Keratinocyte (primary cell): ENCODE measurements at places on chromosomes 16 and 17. TPM values are rescaled to one million over a fixed set of nuclear protein-coding genes. Genes with fewer than 3 reads are reported as not detected.
A peak's percentile ranks its signal among the peaks of the same experiment; 100 is the strongest.

Gene CCL23
- not detected in 3 replicates for polyA plus RNA-seq

GRCh38 chr17:6831661-6832263 is at the start of gene TEKT1:
TEKT1 (minus strand) TSS chr17:6831729; CDS start chr17:6830376, 1,353 bp downstream.
- peaks cover 4% of the 10 kb centered on the region for H3K4me1 ChIP-seq
- peaks cover 15% of the 10 kb centered on the region for H3K27me3 ChIP-seq
- H3K4me3 ChIP-seq: peak within 1 kb of the TSS; percentile 71
- DNase-seq: no peak
- no peak within 1 kb of the TSS for H3K27ac ChIP-seq

GRCh38 chr17:7644775-7645174 is 6.0 kb upstream of the ATP1B2 start:
- H3K36me3 ChIP-seq: no peaks in the 10 kb centered on the region
- DNase-seq: no peak
- peaks cover under 1% of the 10 kb centered on the region for H3K27me3 ChIP-seq
- H3K27ac ChIP-seq: no peak overlapping the region

Gene GFAP
- polyA plus RNA-seq: 0.14 to 0.32 TPM in 2 of 3 replicates, not detected in the other

- H3K27ac ChIP-seq: no peak overlapping the region
- DNase-seq: no peak
- no peak overlapping the region for H3K4me3 ChIP-seq
- peaks cover 6% of the 10 kb centered on the region for H3K36me3 ChIP-seq
Observed at GRCh38 chr16:89401641-89402445, 88.5 kb downstream of the ANKRD11 start.

GRCh38 chr16:78932355-78932943 is 668.1 kb downstream of the MAF start:
- no peaks in the 10 kb centered on the region for H3K36me3 ChIP-seq
- H3K4me1 ChIP-seq: no peaks in the 10 kb centered on the region
- no peaks in the 10 kb centered on the region for H3K27me3 ChIP-seq
- no peak overlapping the region for H3K4me3 ChIP-seq
- no peak overlapping the region for H3K27ac ChIP-seq

GRCh38 chr17:63698381-63698885 is 1.5 kb downstream of the LIMD2 start:
- no peak overlapping the region for H3K27ac ChIP-seq
- H3K27me3 ChIP-seq: no peaks in the 10 kb centered on the region
- no peak overlapping the region for H3K4me3 ChIP-seq
- no peak for DNase-seq

Gene CA4
- polyA plus RNA-seq: not detected in 3 replicates

- H3K4me3 ChIP-seq: no peak overlapping the region
- no peak overlapping the region for H3K27ac ChIP-seq
- no peaks in the 10 kb centered on the region for H3K36me3 ChIP-seq
- no peak for DNase-seq
Observed at GRCh38 chr16:89616623-89617022, 3.2 kb downstream of the DPEP1 start.

- DNase-seq: no peak
- no peak overlapping the region for H3K4me3 ChIP-seq
- H3K4me1 ChIP-seq: no peaks in the 10 kb centered on the region
- H3K36me3 ChIP-seq: no peaks in the 10 kb centered on the region
- H3K27me3 ChIP-seq: peaks cover 8% of the 10 kb centered on the region
Observed at GRCh38 chr17:70028978-70029767, 45.9 kb upstream of the KCNJ16 start.

Gene PRR35
- polyA plus RNA-seq: not detected in 3 replicates

Gene EARS2
- 32.7 to 44.6 TPM (median 39.5 TPM) in 3 replicates for polyA plus RNA-seq

- no peak overlapping the region for H3K27ac ChIP-seq
- no peaks in the 10 kb centered on the region for H3K4me1 ChIP-seq
- no peak overlapping the region for H3K4me3 ChIP-seq
- no peaks in the 10 kb centered on the region for H3K36me3 ChIP-seq
- H3K27me3 ChIP-seq: no peaks in the 10 kb centered on the region
Observed at GRCh38 chr16:80309178-80309577, 231.6 kb upstream of the DYNLRB2 start.

GRCh38 chr17:76166906-76167305 is 25.9 kb upstream of the FOXJ1 start:
- no peak overlapping the region for H3K4me3 ChIP-seq
- H3K36me3 ChIP-seq: no peaks in the 10 kb centered on the region
- no peak overlapping the region for H3K27ac ChIP-seq
- H3K4me1 ChIP-seq: no peaks in the 10 kb centered on the region
- H3K27me3 ChIP-seq: no peaks in the 10 kb centered on the region

DNA sequence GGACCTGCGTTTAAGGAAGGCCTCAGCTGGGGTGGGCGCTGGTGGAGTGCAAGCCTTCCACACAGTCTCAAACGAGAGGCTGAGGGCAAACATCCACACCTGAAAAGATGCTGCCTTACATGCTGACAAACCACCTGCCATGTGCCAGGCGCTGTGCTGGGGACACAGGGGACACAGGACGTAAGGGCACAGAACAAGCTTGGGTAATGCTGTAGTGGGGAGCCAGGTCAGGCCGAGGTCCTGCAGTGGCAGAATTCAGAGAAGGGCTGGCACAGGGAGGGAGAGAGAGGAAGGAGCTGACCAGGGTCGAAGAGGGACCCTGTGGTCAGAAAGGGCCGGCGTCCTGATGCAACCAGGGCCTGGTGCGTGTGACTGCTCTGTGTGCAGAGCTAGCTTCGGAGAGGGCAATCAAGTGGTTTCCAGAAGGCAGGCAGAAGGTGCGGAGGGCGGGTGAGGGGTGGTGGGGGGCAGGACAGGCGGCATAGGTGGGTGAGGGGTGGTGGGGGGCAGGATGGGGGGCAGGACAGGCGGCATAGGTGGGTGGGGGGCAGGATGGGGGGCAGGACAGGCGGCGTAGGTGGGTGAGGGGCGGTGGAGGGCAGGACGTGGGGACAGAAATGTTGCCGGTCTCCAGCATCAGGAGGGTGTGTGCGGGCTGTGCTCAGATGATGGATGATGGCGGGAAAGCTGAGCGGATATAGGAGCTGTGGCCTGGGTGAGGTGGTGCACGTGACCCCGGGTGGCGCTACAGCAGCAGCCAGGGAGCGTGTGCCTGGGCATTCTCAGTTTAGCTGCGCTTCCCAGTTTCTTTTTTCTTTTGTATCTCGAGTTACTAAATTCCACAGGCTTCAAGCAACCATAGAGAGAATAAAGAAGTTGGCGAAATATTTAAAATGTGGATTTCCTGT is 18.8 kb downstream of the TELO2 start:
- H3K36me3 ChIP-seq: no peaks in the 10 kb centered on the region
- no peak overlapping the region for H3K4me3 ChIP-seq
- DNase-seq: no peak
- no peak overlapping the region for H3K27ac ChIP-seq

- DNase-seq: no peak
- no peak overlapping the region for H3K27ac ChIP-seq
- peaks cover 40% of the 10 kb centered on the region for H3K27me3 ChIP-seq
- H3K36me3 ChIP-seq: no peaks in the 10 kb centered on the region
- H3K4me1 ChIP-seq: peaks cover 9% of the 10 kb centered on the region
Observed at GRCh38 chr17:48814504-48814903, 2.5 kb downstream of the TTLL6 start.

GRCh38 chr16:7653746-7654461 is 321.3 kb downstream of the RBFOX1 start:
- no peaks in the 10 kb centered on the region for H3K4me1 ChIP-seq
- no peak overlapping the region for H3K27ac ChIP-seq
